ENCODE measurements at places on chromosomes 3 and 15.
A peak's percentile ranks its signal among the peaks of the same experiment; 100 is the strongest.

DNA sequence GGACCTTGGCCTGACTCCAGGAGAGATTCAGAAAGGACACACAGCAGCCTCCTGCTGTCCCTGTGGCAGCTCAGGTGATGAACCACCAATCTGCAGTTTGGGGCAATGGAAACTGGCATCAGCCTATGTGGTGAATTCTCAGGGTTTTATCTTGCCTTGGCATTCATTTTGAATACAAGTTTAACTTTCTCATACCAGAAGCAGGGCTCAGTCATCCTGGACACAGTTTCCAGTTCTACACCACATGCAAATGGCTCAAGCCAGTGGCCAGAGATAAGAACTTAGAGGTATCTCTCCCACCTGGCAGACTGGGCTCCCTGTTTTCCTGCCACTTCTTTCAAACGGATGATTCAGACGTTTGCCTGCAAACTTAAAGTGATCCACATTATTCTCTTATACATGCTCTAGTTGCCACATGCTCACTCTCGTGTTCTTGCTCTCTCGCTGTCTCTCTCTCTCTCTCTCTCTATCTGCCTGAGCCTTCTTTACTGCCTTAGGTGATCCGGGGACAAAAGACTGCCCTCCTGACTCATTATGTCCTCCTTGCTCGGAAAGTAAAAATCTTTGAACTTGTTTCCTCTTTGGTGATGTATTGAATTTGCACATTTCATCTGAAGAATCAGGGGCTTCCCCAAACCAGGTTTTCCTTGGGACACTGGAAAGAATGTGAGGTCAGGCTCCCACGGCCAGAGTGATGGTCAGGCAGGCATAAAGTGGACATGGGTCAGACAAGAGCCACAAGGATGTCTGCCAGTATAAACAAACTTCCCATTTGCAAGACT is 99.6 kb upstream of the STT3B start:
- no peak for DNase-seq

DNA sequence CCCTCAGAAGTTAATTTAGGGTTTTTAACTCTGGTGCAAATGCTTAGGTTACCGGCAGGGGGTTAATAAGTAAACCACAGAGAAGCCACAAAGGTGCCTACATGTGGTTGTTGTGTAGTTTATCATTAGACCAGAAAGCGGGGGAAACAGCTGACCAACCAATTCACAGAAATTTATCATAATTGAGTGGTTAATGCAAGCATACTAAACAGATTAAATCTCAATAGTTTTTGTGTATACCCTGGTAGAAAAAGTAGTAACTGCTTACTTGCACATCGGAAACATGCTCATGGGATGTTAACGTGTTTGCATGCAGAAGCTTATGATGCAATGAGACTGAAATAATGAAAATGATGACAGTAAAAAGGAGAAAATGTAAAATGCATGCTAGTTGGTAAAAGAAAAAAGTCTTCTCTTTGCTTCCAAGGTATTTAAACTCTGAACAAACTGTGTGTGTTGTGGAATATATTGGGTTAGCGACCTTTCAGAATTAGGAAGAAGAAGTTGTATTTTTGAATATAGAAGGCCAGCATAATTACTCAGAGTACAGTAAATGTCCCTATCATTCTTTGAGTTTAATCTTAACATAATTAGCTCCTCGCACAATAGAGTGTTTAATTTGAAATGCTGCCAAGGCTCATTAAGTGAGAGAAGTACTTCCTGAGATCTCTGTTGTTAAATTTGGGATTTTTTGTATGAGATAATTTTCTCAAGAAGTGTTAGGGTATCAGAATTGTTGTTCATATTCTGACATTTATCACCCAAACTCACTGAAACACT is 316.2 kb downstream of the PTPRG start:
- no peak for DNase-seq

GRCh38 chr3:132881756-132882409 is 156.3 kb upstream of the TMEM108 start:
- no peak for DNase-seq

GRCh38 chr3:126454025-126454424 is 21.7 kb downstream of the ZXDC start:
- DNase-seq, result no peak

DNA sequence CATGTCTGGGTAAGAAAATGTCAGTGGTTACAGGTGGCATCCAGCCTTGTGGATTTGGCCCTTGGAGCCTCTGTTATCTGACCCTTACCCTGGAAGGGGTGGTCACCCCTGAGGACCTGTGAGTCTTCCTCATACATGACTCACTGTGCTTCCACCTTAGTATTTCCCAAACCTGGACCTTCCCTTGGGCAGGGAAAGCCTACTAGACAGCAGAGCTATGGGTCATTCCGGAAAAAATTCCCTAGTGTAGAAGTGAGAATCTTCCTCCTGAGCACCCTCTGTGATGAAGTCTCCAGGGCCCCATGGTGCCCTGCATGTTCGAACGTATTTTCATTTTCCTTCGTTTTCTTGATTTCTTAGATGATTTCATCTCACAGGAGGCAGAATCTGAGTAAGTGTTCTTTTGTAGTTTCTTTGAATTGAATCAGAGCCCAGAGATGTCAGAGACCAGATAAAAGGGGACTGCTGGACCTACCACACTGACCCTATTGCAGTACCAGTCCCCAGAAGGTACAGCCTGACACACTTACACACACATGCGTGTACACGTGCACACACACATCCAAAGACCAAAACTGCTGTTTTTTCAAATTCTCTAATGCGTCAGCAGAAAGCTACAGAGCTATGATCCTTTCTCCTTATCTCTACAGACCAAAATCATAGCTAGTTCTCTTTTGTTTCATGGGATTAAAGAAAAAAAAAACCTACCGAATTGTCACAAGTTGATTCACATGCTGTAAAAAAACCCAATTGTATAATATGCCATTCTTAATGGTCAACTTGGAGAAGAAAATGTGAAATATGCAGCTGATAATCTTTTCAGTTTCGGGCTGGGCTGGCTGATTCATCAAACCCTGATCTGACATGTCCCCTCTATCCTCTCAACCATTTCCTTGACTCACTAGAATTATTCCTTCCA is 50.5 kb upstream of the ARHGEF3 start:
- no peak for DNase-seq

GRCh38 chr15:47717036-47717612 is at the start of gene SEMA6D:
TSS of gene SEMA6D (plus strand) at chr15:47717505. CDS start at chr15:47759799, 42,294 bp downstream.
- DNase-seq, result no peak

DNA sequence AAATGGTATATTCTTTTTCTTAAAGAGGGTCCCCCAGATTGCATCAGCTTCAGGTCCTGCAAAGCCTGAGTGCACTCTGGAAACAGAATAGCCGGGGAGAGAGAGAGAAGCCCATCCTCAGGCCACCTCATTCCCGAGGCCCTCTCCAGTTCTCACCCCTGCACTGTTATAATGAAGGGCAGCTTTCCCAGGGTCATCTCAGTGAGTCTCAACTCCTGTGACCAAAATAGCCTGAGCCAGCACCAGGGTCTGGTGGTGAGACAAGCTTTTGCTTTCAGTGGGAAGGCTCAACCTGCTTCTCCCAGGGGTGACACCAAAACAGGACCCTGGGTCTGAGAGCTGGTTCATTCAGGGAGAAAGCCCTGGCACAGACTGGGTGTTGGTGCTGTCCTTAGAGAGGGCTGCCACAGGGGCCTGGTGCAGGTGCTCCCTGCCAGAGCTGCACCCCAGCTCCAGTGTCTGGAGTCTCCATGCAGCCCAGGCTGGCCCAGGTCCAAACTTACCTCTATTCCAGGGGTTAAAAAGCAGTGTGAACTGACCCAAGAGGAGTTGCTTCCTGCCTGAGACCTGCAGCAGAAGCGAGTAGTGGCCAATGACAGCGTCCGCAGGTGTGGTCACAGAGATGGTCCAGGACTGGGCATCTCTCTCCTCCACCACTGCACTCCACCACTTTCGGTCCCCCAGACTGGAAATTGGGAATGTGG is 6.1 kb downstream of the EPB42 start:
- DNase-seq, result no peak

DNA sequence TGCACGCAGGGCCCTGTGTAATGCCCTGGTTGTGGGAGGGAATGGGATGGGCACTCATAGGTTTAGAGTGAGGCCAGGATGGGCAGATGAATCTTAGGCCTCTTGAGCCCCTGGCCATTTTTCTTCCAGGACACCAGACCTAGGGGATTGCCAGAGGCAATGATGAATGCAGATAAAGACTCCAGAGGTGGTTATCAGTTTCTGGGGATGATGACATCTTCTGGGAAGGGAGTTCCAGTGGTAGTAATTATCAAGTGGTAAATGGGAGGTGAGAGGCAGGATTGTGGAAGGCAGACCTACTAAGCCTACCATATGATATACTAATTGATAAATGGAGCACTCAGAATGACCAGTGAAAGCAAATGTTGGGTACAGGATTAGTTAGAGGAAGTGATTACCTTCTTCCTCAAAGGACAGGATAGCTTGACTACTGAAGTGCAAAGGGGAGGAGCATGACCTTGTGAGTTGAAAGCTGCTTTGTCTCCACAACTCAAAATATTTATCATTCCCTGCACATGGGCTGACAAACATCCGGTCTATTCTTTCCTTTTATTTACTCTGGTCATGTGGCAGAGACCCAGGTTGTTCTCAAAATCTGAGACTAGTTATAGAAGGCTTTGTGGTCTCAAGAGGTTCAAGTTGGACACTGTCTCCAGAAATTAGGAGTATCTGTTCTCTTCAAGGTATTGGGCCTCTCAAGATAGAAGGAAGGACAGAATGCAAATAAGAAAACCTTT is 10.2 kb upstream of the MAPK6 start:
- DNase-seq, result no peak

DNA sequence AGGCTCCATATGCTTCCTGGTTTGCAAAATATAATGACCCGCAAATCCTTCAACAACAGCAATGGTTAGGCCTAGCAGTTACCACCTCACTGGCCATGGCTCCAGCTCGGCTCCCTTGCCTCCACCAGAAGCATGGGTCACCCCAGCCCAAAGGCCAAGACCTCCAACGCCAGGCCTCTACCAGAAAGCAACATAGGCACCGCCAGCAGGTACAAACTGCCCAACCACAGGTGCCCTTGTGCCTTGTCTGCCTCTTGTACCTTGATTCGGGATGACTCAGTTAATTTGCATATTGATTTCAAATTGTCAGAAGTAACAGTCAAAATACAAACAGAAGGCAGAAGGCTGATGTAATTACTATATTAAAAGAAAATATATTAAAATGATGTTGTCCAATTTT is 124.7 kb downstream of the IL5RA start:
- DNase-seq, result no peak

GRCh38 chr3:31968927-31969418 is 12.1 kb downstream of the OSBPL10 start:
- no peak for DNase-seq

DNA sequence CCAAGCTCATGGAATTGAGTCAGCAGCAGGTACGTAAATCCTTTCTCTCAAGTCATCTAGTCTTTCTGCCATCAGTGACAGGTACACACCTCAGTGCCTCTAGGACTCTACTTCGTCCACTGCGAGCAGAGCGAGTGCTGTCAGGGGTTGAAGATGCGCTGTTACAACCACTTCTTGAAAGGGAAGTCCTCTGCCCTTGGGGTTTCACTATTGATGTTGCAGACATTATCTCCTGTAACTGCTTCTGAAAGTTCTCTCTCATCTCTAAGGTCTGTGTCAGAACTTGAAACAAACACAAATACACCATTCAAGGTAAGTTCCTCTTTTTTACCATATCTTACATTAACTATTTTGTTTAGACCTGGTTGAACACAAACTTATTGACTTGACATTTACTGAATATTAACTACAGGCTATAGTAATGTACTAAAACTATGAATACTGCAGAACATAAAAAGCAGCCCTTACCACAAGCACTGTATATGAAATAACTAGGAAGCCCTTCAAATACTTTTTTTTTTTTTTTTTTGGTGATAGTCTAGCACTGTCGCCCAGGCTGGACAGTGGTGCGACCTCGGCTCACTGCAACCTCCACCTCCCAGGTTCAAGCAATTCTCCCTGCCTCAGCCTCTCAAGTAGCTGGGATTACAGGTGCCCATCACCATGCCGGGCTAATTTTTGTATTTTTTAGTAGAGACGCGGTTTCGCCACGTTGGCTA is 41.5 kb downstream of the TOPBP1 start:
- DNase-seq, result no peak

DNA sequence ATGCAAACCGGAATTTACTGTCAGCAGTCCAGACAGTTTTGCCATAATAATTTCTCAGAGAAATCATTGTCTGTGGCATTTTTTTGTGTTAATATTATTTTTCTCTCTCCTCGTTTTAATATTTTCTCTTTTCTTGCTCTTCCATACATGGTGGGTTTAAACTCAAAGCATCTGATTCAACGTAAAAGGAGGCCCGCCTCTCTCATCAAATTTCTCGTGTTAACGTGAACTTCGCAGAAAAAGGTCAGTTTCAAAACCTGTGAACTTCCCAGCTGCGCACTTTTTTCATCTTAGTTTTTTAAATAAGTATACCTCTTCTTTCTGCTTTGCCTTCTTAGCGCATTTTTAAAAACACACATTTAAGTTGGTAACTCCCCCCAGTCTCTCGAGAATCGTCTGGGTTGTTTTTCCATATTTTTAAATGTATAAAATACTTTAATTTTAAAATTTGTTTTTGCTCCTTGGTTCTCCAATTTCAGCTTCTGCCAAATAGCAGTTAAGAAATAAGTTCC is 9.1 kb downstream of the SHOX2 start:
- DNase-seq, result peak; percentile 66

DNA sequence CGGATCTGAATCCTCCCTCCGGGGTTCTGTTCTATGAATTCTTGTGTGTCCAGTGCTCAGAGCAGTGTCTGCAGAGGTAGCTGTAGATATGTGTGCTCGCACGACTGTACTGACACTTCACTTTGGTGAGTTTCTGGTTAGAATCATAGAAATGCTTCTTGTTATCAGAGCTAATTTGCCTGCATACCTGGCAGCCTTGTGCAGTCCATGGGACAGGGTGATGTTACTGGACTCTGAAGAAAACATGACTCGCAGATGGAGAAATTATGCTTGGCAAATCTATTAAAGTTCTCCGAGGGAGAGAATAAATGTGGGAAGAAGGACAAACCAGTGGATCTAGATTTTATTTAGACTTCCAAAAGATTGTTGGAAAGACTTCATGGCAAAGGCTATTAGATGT is 12.2 kb downstream of the CGNL1 start:
- no peak for DNase-seq

DNA sequence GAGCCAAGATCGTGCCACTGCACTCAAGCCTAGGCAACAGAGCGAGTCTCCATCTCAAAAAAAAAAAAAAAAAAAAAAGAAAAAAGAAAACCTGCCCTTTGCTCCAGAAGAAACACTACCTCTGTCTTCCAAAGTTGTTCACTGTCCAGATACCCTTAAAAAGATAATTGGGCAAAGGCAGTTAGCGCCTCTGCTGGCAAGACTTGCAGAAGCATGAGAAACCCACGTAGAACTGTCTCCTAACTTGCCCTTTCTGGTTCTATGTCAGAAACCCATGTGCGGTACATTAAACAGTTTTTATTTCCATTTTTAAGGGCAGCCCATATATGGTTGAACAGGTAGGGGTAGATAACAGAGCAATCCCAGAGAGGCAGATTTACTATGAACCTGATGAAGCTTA is 1026.4 kb downstream of the ROBO2 start:
- DNase-seq, result no peak

DNA sequence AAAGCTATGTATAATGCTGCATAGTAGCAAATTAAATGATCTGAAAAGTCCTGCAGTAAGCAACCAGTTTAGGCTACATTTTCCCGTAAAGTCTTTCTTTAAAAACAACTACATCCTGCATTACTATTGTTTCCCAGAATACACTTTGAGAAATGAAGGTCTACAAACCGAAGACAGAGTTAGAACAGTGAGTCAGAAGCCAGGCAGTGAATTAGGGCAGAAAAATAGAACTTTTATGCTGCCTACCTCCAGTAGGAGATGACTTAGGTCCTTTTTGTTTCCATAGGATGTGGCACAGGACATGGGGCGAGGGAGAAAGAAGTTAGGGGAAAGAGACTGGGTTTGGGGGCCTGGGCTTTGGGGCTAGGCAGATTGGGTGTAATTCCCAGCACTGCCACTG is 127.3 kb downstream of the PPM1L start:
- DNase-seq, result no peak
